ENCODE measurements at places on chromosomes 7 and 10.

- peak; percentile 98 for DNase-seq
These were observed 8.4 kb downstream of the ETV1 start for GRCh38 chr7:13981070-13981469.

DNA sequence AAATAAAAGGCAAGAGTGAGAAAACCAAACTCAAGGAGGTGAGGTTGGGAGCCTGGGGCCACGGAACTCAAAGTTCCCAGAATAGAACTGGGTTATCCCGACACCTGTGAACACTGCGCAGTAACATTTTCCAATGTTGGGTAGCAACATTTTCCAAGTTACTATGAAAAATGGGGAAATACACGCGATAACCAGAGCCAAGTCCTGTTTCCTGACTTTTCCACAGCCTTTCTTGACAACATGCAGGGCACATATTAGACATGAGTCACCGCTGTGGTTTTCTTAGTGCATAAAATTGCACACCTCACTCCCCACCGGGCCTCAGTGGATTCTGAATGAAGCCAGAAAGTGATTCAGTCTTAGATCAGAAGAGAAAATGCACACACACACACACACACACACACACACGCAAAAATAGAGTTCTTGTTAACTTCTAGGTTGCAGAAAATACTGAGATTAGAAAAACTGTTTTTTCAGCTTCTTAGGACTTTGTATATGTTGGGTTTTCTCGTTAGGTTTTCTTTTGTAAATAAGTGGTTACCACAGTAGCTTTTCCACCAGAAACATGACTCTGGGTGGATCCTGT, 70.0 kb downstream of the CAMK1D start:
- peak; percentile 94 for DNase-seq

DNA sequence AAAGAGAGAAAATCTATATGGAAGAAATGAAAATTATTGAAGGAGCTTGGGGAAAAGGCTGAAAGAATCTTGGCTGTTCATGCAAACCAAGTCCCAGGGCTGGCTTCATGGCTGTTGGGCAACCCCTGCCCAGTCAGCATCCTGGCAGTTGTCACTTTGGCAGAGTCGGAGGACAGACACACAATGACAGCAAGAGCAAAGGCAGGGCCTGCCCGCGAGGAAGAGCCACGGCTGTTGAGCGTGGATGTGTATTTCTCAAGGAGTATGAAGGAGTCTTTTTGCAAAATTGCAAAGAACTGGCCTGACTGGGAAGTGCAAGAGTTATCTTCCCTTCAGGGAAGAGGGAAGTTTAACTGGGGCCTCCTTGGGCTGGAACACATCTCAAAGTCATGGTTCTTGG, 11.7 kb downstream of the PTPRE start:
- peak; percentile 36 for DNase-seq

- DNase-seq = no peak
These were observed 133.7 kb upstream of the TNS3 start for GRCh38 chr7:47715631-47716068.

DNA sequence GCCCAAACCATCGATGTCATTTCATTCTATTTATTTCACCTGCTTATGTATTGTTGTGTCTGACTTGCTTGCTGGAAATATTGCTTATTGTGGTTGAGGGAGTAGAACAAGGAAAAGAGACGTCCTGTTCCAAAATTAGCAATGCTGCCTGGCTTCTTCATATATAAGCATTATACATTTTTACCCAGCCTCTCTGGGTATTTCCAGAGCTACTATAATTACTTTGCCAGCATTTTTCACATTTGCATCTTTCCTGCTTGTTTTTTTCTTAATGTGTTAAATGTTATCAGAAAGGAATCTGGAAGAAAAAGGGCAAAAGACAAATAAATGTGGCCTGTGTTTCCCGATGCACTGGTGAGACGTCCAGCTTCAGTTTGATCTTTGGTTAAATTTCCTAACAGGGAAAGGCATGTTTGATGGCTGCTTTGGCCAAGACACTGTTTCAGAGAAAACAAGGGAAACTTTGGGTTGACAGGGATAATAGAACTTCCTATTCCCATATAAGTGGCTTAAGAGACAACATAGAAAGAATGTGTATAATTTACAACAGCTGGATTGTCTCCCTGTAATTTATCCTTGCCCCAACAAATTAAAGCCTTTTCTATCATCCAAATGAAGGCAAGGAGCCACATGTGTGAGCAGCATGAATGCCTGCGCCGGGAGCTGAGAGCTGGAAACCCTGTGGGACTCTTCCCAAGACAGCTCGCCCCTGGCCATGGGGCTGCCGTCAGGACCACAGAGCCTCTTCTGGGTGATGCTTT, 671.1 kb upstream of the CELF2 start:
- peak; percentile 22 for DNase-seq

GRCh38 chr10:121526801-121527221, 71.4 kb downstream of the FGFR2 start:
- no peak for DNase-seq

GRCh38 chr7:81457852-81458522, 311.9 kb downstream of the HGF start:
- peak; percentile 78 for DNase-seq

GRCh38 chr7:64884913-64885370, 18.1 kb upstream of the ZNF273 start:
- no peak for DNase-seq

- peak; percentile 39 for DNase-seq
These were observed 190.1 kb downstream of the LRRTM3 start for GRCh38 chr10:67115972-67116371.

DNA sequence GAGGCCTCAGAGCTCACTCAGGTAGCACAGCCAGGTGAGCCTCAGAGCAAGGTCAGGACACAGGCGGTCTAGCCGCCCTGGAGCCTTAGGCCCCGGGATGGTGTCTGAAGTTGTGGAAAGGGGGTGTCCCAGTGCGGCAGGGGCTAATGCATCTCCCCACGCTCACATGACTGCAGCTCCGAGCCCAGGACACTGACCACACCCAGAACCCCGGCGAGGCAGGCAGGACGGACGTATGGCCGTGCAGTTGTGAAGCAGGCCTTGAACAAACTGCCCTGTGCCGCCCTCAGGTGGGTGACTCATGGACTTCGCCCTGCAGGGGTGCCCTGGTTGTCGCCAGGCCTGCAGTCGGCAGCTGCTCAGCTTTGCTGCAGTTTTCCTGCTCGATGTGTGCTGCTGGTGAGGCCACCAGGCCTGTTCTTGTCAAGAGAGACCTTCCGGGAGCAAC, 5.0 kb upstream of the PRKAR1B start:
- peak; percentile 61 for DNase-seq

DNA sequence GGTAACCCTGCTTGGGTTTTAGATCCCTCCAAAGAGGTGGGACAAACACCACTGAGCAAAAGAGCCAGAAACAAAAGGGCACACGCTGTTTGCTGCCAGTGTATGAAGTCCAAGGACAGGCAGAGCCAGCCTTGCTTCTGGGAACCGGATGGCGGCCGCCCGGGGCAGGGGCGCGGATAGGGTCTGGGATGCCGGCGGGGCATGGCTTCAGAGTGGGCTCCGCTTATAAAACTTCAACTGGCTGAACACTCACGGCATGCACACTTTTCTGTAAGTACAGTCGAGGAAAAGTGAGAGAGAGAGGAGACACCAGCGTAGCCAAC, 62.6 kb downstream of the ASB13 start:
- DNase-seq = no peak

DNA sequence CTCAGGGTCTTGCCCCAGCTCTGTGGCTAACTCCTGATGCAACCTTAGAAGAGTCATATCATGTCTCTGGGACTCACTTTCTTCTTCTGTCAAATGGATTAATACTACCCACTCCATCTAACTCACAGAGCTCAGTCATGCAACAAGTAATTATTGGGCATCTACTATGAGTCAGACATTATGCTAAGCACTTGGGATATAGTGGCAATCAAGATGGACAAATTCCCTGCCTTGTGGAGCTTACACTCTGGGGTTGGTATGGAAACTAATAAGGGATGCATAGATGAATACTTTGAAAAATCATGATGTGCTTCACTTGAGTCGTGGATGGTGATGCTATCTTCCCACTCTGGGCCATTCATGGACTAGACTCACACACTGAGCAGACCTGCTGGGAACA, 88.9 kb downstream of the KCNMA1 start:
- DNase-seq = no peak

DNA sequence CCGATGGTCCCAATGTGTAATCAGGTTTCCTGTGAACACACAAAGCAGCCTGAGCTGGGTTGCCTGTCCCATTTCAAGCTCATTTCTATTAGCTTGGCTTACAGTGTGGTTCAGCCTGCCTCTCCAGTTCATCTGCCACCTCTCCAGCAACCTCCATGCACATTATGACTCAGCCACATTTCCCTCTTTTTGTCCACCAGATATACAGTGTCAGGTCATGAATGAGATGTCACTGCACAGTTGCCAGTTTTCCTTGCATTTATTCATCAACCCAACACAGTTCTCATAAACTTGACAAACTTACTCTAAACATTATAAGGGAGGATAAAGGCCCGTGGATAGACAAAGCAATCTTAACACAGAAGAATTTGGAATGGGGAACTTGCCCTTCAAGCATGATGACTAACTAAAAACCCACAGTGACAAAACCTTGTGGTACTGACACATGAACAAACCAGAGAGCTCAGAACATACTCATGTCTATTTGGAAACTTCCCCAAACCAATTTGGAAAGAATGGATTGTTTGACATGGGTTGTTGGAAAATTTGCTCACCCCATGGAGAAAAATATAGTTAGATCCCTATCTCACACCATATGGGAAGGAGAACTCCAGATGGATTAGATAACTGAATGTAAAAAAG, 2.5 kb upstream of the CFAP58 start:
- peak; percentile 31 for DNase-seq

DNA sequence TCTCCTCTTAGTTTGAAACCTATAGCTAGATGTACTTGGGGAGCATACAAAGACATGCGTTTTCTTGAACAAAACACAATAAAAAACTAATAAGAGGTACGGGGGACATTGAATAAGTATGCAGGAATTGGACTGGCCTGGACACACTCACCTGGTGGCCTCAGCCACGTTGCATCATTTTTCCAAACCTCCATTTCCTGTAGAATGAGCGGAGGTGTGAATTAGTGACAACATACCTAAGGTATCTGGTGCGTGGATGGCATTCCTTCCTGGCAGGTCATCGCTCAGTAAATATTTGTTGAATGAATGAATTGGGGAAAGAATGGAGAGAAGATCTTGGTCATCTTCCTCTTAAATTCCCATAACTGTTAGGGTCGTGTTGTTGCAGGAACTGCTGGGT, 103.2 kb upstream of the CTBP2 start:
- DNase-seq = no peak

DNA sequence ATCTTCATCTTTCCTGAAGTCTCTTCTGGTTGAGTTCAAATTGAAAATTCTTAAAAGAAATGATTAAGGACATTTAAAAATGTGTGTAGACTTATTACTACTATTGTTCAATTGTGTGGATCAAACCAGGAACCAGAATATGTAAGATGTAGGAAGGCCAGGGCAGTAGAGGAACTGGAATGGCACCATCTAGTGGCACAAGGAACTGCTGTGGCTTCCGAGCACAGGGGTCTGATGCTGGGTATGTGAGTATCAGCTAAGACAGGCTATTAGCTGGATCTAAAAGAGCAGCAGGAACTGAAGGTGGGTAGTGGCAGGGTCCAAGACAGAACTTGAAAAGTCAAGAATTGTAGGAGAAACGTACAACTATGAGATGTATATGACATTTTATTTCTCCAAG, 247.3 kb downstream of the SEMA3A start:
- no peak for DNase-seq

DNA sequence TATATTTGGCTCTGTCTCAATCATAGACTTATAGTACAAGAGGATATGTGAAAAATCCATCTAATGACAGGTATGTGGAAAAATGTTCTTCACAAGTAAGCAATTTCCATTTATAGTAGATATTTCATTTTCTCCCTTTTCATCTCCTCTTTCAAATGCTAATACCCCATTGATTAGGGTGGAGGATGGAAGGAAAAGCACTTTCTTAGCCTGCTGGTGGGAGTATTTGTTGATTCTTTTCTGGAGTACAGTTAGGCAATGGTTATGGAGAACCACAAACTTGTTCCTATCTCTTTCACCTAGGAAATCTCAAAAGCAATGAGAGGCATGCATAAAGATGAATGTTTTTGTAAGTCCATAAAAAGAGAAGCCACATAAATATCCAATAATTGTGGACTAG, 108.0 kb upstream of the CREB5 start:
- DNase-seq = no peak

- no peak for DNase-seq
These were observed 66.8 kb downstream of the TMEM168 start for GRCh38 chr7:112723416-112723815.

GRCh38 chr7:105354383-105354782, 34.3 kb downstream of the SRPK2 start:
- no peak for DNase-seq

DNA sequence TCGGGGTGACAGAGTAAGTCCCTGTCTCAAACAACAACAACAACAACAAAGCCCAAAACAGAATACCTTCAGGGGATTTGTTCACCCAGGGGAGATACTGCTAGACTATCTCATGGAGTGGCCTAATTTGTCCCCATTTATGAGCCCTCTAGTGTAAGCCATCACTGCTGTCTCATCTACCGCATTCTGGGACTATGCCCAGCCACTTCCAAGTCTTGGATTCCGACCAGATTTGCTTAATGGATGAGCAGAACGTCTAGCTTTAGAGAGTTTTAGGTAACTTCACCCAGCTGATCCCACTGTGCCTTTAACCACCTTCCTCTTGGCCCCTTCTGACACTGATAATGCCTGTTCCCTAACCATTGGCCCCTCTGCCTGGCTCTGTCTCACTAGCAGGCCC, 47.1 kb downstream of the PAPSS2 start:
- no peak for DNase-seq

GRCh38 chr10:18687195-18687594, 28.0 kb downstream of the ARL5B start:
- DNase-seq = no peak

DNA sequence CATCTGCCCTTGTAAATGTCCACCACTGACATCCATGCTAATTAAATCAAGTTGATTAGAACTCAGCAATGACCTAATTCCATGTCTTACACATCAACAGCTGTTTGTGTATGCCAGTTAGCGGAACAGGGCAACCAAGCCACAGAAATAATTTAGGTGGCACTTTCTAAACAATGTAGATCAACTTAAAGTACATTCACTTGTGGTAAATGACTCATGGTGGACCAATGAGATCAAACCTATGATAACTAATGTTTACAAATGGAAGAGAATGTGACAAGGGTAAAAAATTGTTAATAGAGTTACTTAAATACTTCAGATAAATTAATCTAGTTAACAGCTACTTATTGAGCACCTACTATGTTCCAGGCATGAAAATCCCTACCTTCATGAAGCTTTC, 63.1 kb upstream of the ICA1 start:
- DNase-seq = no peak

- DNase-seq = no peak
These were observed 14.7 kb downstream of the INA start for GRCh38 chr10:103291588-103291987.

GRCh38 chr10:80163741-80164341, 31.3 kb downstream of the PLAC9 start:
- no peak for DNase-seq

- no peak for DNase-seq
These were observed 111.4 kb upstream of the NANOS1 start for GRCh38 chr10:118918116-118918515.

Data from muscle of leg (tissue), 16 donors.